Ovary (tissue), 10 donors: ENCODE measurements at places on chromosomes 13 and 19. TPM values are rescaled to one million over a fixed set of nuclear protein-coding genes. Genes with fewer than 3 reads are reported as not detected.

The PARP4 gene
- 42.7 TPM for total RNA-seq

The CDC37 gene
- 113 TPM for total RNA-seq

The PRR36 gene
- 0.46 TPM for total RNA-seq

The FOSB gene
- 14.8 TPM for total RNA-seq

The LONP1 gene
- total RNA-seq, result 33.9 TPM

The CD22 gene
- 137 TPM for total RNA-seq

The EFNB2 gene
- 4.2 TPM for total RNA-seq

The SPC24 gene
- total RNA-seq, result 1.0 TPM

The SPRY2 gene
- total RNA-seq, result 13.1 TPM

The FGF21 gene
- not detected for total RNA-seq

The ADPRHL1 gene
- 1.8 TPM for total RNA-seq

The RNF225 gene
- not detected for total RNA-seq
